NCI-H774 (cell line): ENCODE measurements at places on chromosomes 5 and 9.
A peak's percentile ranks its signal among the peaks of the same experiment; 100 is the strongest.

- DNase-seq: no peak
Measured at GRCh38 chr5:159504857-159505304, 174.6 kb upstream of the IL12B start.

DNA sequence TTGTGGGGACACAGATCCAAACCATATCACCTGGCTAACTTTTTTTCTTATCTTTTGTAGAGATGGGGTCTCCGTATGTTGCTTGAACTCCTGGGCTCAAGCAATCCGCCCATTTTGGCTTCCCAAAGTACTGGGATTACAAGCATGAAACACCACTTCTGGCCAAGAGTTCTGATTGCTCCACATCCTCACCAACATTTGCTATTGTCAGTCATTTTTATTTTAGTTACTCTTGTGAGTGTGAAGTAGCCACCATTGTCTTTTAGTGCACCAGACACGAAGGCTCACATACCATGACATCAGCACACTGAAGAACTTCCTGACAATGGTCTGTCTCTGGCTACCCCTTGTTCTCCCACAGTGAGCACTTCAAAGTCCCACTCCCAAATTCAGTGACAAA, 17.3 kb downstream of the PLAC8L1 start:
- DNase-seq: no peak

DNA sequence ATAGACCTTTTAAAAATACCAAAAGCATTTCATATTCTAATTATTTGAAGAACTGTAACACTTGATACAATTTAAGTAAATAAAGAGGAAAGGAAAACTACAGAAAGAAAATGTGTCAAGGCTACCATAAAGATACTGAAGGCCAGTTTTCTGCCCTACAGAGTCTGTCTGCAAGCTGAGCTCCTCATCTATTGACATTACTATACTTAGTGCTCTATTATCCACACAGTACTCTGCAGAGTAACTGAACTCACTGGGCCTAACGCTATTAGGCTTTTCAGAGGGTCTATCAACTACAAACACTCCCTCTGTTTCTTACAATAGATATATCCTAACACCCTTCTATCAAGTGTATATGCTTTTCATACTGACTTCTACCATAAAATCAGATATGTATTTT, 57.1 kb upstream of the SUSD1 start:
- no peak for DNase-seq

- DNase-seq: no peak
Measured at GRCh38 chr5:34718516-34718915, 62.4 kb downstream of the RAI14 start.

DNA sequence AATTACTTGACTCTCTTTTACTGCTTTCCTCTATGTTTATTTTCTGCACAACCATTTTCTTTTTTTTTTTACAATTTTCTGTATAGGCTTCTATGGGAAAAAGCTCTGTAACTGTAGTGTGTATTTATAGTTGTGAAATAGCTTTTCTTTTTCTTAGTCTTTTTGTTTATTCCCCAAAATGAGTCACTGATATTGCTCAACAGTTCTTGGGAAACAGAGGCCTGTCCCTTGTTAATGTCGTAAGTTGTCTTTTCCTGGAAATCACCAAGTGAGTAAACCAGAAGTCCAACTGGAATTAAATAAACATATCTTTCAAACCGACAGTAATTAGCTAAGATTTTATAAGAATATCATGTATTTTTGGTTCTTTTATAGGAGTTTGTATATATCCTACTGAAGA, 325.1 kb upstream of the PRR16 start:
- no peak for DNase-seq

DNA sequence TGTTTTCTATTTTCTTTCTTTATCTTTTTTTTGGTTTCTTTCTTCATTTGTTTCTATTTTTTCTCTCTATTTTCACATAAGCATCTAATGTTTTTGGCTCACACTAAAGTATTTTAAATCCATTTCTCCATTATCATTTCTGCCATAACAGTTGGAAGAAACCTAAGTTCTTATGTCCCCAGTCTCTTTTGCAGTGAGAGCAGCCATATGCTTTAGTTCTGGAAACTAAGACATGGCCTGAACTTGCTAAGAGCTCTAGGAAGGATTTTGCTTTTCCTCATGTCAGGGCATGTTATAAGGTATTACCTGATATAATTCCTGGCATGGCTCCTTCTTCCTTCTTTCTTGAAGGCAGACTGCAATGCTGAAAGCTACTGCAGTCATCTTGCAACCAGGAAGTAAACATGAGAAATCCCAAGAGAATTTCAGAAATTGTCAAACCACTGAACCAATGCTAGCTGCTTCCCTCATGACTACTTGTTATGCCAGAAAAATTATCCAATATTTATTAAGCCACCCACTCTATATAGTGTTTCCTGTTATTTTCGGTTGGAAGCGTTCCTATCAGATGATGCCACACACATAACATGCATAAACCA, 171.1 kb downstream of the TAF11L14 start:
- no peak for DNase-seq

DNA sequence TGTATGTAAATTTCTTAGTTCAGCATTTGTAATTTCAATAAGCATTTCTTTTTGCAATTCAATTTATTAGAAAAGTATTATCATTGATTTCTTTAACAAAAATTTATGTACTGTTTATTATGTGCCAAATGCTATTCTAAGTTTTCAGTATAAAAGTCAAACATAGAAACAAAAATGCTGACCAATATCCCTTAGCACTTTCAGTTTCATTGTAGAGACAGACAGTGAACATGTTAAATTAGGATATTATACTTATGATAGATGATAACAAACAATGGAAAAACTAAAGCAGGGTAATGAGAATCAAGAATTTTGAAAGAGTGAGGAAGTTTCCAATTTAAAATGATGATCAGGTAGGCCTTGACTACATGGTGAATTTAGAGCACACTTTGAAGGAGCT, 1106.0 kb downstream of the TAF11L14 start:
- DNase-seq: no peak

- DNase-seq: no peak
Measured at GRCh38 chr5:140151144-140152021, 23.6 kb upstream of the CYSTM1 start.

DNA sequence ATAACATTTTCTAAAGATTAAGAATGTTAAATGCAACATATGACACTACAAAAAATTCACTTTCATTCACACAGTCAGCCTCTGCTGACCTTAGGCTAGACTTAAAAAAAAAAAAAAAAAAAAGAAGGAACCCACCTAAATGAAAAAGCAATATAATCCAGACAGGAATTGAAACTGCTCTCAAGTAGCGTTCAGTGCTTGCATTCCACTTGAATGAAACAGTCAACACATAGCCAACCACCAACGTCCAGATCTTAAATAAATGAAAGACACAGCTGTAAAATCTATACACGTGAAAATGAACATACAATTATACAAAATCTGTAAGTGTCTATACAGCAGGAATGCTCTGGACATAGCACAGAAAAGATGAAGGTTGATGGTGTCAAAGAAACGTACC, 11.4 kb downstream of the TMEM245 start:
- DNase-seq: no peak

GRCh38 chr9:14769230-14769571, 46.7 kb upstream of the CER1 start:
- DNase-seq: peak; percentile 29

GRCh38 chr5:108672639-108673038, 75.1 kb upstream of the FER start:
- DNase-seq: no peak

DNA sequence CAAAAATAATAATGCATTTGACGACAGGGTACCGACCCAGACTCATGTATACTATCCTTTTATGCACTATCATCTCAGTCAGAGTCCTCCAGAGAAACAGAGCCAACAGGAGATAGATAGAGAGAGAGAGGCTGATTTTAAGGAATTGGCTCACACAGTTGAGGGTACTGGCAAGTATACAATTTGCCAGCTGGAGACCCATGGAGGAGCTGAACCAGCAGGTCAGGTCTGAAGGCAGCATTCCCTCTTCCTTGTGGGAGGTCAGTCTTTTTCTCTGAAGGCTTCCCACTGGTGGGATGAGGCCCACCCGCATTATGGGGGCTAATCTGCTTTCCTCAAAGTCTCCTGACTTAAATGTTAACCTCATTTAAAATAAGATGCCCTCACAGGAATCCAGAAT, 17.3 kb upstream of the MED10 start:
- no peak for DNase-seq

DNA sequence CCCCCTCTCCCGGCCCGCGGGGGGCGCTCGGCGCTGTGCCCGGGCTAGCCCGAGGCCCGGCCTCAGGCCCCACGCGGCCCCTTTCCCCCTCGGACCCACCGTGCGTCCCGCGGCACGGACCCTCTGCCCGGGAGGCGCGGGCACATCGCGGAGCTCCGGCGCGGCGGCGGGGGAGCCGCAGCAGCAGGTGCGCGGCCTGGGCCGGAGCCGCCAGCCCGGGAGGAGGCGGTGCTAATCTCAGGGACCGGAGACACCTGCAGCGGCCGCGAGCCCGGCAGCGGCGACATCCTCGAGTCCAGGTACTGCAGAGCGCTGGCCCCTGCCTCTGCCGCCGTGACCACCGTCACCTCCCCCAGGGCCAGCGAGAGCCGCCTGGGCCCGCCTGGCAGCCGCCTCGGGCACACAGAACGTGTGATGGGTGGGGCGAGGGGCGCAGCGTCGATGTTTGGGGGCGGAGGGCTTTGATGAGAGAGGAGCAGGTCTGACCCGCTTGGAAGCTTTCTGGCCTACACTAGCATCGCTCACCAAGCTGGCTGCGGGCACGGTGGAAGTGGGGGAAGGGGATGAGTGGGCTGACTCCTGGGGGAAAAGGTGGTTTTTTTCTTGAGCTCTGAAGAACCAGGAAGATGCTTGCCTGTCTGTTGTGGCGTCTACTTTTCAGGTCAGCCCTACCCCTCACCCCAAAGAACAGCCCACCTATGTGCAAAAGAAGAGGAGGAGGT, 524 bp downstream of the CYFIP2 start:
- DNase-seq: peak; percentile 32

GRCh38 chr5:81820863-81821262, 70.0 kb upstream of the SSBP2 start:
- no peak for DNase-seq

- no peak for DNase-seq
Measured at GRCh38 chr5:148186248-148187003, 16.4 kb upstream of the SPINK6 start.

- DNase-seq: no peak
Measured at GRCh38 chr5:163535290-163535689, 29.9 kb downstream of the MAT2B start.

DNA sequence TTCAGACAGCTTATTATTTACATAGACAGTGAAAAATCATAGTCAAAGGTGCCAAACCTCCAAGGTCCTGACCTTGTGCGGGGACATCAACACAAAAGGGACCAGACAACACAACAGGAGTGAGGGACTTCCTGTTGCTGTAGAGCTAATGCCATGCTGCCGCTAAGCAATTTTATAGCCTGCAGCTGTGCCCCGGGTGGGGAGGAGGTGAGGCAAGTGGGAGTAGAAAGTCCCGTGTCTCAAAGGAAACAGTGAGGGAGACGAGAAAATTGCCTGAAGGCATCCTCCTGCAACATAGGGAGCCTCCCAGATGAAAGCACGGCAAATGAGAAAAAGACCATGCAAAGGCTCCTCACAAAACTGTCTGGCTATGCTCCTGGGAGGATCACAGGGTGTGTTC, 58.8 kb downstream of the CAAP1 start:
- DNase-seq: no peak

GRCh38 chr9:137969008-137969407, 91.4 kb downstream of the CACNA1B start:
- no peak for DNase-seq

GRCh38 chr5:118293378-118293777, 695.0 kb downstream of the DTWD2 start:
- no peak for DNase-seq

DNA sequence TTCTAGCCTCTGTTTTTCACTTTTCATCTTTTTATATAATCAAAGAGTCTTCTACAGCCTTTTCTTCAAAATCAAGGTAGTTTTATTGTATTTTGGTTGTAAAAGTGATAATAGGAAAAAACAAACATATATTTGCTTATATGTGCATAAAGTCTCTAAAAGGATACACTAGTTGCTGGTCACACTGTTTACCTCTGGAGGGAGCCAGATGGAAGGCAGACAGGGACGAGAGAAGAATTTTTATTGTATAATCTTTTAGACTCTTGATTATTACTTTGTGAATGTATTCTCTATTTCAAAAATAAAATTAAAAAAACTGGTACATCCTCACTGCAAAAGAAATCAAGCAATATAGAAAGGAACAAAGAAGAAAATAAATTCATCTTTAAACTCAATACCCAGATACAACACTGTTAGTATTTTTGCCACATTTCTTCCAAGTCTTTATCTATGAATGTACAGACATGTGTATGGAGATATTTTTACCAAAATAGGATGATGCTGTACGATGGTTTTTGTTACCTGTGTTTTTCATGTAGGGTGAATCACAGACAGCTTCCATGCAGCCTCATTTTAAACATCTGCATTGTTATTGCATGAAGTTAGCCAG, 6.1 kb upstream of the RNF183 start:
- DNase-seq: no peak

DNA sequence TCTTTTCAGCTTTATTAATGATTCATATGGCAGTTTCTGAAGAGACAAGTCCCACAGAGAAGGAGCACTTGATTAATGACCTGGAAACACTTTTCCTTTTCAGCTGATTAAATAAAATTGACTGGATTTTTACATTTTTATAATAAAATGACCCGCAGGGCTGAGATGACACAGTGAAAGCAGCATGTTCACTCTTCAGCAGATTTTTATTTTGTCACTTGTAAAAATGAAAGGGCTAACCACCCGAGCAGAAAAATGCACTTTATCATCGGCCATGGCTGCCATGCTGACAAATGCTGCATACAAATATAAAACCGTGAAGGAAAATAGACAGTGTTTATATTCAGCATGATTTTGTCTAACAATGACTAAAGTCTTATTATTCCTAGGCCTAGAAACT, 321.6 kb upstream of the ITGA1 start:
- no peak for DNase-seq

DNA sequence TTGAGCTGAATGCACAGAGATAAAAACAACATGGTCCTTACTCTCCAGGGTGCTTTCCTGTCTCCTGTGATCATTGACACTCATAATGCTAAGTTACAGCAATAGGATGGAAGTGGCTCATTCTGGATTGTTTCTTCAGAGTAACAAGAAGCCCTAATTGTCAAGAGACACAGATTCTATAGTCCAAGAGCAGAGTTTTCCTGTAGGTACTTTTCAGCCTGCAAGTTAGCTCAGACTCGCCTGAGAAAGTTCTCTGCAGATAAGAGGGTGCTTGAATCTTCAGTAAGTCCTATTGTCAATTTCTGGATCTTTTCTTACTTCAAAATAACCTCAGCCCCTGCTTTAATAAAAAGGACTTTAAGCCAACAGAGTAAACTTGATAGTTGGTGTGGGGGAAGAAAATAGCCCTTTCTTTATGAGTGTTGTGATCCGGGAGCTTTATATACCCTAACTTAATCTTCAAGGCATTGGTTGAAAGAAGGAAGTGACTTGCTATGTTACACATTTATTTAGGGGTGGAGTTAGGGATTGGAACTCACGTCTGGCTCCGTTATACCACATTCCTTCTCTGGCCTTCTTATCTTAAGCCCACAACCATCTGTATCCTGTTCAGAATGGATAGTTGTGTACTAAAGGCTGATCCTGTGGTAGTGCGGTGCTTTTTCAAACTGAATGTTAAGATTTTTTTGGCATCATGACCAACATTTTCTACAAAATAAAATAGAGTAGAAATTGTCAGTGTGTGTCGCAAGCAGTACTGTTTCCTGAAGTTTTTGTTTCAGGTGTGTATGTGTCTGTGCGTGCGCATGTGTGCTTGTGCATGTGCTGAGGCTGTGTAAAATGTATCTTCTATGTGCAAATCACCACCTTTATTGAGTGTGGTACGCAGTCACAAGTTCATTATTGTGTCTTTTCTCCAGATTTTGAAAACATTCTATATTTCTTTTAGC, 173.9 kb downstream of the WDR70 start:
- no peak for DNase-seq
